NCI-H2171 (cell line): ENCODE measurements at places on chromosomes 11 and 22.

DNA sequence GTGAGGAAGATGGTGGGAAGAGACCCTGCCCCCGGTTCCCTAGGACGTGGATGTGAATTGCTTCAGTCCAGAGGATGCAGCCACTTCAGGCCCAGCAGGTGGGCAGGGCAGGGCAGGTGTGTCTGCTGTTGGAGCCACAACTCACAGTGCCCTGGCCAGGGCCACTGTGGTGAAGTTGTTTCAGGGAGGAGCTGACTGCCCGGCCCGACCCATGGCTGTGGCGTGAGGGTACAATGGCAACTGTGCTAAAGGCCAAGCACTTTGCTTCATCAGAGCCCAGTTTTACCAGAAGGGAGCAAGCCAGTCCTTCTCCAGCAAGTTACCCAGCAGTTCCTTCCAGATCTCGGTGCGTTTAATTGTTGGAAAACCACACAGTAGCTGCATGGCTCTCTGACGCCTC lies 1174.4 kb downstream of the BRD1 start:
- no peak for DNase-seq

GRCh38 chr22:25655371-25655935 lies 86.5 kb upstream of the MYO18B start:
- DNase-seq = no peak

- DNase-seq = no peak
Observed at GRCh38 chr11:72589802-72590761, 84.1 kb downstream of the PDE2A start.

DNA sequence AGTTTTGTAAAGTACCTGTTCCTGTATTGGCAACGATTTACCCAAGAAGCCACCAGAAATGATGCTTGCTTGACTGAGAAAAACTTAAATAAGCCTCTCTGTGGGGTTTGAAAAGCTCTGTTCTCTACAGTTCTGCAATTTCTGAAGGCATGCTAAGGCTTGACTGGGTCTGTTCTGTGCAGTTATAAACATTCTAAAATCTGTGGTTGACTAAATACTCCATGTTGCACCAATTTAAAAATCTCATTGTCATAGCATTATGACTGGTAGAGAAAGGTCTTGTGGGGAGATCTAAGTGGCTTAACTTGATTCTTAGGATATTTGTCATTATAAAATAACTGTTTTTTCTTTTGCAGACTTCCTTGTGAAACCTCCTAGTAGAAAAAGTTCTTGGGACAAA lies 73.7 kb downstream of the MTMR3 start:
- DNase-seq = no peak

- DNase-seq = no peak
Observed at GRCh38 chr11:2581931-2582350, 117.9 kb downstream of the KCNQ1OT1 start.

DNA sequence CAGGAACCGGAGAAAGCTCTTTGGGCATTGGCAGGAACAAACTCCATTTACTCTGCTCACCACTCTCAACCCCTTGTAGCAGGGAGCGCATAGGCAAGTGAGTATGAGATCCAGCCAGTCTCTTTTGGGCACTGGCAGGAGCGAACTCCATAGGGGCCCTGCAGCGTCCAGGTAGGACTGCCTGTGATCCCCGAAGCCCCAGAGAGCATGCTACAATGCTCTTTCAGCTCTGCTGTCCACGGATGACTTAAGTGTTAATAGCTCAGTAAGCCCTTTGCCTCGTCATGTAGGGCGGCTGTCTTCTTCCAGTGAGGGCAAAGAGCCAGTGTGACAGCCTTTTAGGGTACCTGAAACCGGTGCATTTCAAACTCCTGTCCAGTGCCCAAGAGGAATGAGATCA lies 1525.6 kb upstream of the RAG2 start:
- DNase-seq = no peak

DNA sequence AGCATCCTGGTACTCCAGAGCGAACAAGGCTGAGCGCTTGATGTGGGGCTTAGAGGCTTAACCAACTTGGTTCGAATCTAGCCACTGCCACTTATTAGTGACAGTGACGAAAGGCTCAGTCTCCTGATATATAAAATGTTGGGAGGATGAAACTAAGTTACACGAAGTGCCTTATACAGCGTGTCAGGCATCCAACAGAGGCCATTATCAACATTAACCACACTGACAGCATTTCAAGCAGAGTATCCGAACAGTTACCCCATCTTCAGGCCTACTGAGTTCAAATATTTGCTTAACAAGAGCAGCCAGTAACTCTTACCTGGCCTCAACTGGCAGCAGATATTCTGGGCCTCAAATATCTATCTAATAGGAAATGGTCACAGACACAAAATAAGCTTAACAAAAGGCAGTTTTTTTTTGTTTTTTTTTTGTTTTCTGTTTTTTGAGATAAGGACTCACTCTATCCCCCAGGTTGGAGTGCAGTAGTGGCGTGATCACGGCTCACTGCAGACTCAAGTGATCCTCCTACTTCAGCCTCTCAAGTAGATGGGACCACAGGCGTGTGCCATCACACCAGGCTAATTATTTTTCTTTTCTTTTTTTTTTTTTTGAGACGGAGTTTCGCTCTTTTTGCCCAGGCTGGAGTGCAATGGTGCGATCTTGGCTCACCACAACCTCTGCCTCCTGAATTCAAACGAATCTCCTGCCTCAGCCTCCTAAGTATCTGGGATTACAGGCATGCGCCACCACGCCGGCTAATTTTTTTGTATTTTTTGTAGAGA lies 2.9 kb downstream of the SERPIND1 start:
- DNase-seq = no peak

GRCh38 chr11:555227-555779 lies 5.2 kb downstream of the LMNTD2 start:
- DNase-seq = no peak

DNA sequence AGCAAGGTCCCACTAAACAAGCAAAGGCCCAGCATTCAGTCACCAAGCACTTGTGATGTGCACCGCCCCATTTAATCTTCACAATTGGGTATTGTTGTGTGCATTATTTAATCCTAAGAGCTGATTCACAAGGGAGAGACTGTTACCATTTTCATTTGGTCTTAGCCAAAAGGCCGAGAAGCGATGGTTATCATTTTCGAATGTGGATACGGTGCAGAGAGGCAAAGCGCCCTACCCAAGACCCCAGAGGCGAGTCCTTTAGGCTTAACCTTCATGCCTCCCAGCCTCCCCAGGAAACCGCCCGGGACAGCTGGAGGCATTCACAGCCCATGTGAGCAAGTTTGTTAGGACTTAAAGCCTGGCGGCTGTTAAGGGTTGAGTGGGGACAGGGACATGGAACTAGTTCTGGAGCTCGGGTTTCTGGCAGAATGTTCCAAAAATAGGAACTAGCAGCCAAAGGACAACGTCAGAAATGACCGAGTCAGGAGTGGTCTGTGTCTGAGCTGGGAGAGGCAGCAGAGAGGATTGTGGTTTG lies 13.0 kb upstream of the UPK3A start:
- DNase-seq = no peak

DNA sequence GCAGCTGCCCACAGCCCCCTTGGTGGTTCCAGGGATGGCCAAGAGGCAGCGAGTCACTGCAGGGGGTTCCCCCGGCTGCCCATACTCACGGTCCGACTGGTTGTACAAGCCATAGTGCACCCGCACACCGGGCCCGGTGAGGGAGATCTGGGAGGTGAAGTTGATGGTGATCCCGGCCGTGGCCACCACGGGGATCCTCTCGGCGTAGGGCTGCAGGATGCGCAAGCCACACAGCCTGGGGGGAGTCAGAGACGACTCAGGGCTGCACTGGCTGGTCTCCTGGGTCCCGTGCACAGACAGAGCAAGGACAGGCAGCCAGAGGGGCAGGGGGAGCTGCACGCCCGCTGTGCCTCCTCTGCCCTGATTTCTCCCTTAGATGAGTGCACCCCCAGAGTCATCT lies 23.5 kb downstream of the KCTD17 start:
- no peak for DNase-seq
